ENCODE measurements at places on chromosomes 13 and 19.

DNA sequence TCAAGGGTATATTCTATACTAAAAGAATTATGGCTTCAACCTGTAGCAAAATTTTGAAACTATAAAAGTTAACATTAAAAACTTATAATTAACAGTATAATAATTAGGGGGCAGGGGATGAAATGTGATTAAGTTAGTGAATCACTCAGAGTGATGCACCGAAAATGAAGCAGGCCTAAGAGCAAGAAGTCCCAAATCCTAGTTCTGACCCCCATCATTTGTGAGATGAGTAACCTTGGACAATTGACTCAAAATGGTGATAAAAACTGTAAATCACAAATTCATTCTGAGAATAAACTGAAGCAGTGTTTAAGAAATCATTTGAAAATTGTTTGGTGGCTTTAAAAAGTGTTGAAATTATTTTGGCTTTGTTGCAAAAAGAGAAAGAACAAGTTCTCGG is 56.8 kb downstream of the KLF12 start:
- no peak for DNase-seq

GRCh38 chr19:48676887-48677286 is 4.1 kb upstream of the NTN5 start:
- no peak for DNase-seq

DNA sequence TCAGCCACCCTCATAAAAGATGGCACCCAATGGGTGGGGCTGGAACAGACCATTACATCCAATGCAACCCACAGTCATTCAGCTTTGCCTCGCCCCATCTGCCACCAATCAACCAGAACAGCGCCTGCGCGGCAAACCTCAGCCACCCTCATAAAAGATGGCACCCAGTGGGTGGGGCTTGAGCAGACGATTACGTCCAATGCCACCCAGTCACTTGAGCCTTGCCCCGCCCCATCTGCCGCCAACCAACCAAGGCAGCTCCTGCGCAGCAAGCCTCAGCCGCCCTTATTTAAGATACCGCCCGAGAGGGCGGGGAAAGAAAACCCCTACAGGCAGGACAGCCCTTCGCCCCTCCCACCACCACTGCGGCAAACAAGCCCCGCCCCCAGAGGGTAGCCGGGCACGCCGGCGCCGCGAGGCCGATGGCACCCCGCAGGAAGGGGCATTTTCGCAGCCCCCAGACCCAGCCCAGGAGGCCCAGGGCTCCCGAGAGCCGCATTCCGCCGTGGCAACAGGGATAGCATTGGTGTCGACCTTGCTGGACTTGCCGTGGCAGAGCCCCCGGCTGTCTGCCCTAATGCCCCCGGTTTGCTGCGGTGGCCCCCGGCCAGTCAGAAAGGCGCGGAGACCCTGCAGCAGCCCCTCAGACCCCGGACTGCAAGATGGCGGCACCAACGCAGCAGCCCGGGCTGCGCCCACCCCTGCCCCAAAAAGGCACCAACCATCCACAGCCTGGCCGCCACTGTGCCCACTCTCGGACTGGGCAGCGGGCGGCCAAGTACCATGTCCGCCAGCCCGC is 675 bp downstream of the PEG3 start:
- peak; percentile 94 for DNase-seq

DNA sequence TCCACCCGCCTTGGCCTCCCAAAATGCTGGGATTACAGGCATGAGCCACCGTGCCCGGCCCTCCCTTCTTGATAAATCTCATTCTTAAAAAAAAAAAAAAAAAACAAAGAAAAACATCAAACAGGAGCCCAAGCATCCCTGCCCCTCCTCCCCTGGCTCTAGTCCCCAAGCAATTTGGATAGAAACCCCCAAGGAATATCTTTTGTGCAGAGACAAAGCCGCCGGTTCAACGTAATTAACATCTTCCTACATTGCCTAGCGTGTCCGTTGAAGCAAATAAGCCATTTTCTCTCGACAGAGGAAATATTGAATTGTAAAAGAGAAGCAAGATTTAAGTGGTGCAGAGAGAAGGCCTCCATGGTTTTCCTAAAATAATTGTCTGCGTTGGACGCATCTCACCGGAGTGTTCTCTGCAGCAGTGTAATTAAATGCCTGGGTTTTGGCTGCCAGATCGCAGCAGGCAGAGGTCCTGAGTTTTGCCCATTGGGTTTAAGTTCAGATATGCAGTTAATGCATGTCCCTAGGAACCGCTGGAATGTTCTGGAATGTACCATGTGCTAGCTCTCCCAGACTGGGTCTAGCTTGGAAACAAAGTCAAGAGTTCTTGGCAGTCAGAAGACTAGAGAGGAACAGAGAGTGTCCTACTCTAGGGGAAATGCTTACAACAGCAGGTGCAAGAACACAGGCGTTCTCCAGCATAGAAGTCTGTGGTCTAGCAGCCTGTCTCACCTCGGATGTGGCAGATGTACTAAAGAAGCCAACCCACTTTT is 30.8 kb downstream of the PIN1 start:
- DNase-seq, result no peak

GRCh38 chr19:48853483-48853882 is 14.9 kb downstream of the PLEKHA4 start:
- no peak for DNase-seq

- DNase-seq, result no peak
Measured at GRCh38 chr19:33251526-33252090, 26.0 kb upstream of the SLC7A10 start.

DNA sequence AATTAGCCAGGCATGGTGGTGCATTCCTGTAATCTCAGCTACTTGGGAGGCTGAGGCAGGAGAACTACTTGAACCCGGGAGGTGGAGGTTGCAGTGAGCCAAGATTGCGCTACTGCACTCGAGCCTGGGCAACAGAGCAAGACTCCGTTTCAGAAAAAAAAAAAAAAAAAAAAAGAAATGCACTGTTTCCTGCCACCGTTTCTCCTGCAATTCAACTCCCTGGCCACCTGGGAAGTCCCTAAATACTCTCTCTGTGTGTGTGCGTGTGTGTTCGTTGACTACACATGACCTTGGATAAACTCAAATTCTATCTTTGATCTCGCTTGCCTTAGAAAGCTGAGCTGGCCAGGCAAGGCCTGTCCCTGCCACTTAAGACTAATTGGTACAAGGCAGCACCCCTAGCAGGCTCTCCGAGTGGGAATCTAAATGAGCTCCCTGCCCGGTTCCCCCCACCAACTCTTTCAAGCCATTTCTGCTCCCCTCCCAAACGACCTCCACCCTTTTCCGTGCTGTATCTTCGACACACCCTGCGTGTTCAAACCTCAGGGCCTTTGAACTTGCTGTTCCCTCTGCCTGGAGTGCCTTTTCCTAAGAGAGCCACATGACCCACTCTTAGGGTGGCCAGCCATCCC is 5.2 kb upstream of the BCAT2 start:
- no peak for DNase-seq

DNA sequence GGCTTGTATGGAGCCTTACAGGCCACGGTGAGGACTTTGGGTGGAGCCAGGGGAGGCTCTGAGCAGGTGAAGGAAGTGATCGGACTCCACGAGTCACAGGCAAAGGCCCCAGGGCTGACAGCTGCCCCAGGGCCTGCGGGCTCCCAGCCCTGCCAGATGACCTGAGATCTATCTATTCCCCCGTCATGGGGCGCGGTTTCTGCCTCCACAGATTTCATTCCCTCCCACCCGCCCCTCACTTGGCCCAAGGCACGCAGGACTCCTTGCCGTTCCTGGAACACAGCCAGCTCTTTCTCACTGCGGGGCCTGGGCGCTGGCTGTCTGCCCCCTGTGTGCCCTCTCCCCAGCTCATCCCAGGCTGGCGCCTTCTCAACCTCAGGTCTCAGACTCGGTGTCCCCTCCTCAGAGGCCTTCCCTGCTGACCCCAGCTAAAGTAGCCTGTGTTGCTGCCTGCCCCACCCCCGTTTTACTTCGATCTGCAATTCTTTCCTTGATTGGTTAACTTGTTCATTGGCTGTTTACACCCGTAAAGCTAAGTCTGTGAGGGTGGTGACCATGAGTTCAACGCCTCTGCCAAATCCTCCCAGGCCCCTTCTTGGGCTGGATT is 13.9 kb upstream of the PAK4 start:
- DNase-seq, result no peak

DNA sequence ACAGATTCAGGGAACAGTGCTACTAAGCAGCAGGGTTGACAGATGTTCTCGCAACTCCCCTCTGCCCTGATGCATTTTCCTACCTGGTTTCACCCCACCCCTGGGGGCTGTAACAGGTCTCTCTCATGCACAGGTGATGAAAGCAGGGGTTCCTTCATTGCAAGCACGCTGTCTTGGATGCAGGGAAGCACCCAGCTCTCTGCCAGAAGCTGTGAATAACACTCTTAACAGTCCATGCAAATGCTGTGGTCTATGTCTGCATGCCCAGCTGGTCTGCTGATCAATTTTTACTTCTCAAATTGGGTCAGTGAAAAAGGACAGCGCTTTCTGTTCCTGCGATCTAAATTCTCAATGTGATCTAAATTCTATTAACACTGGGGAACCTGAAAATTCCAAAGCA is 246.3 kb upstream of the TSHZ3 start:
- no peak for DNase-seq

- DNase-seq, result no peak
Measured at GRCh38 chr13:80348314-80348713, 7.4 kb upstream of the SPRY2 start.

DNA sequence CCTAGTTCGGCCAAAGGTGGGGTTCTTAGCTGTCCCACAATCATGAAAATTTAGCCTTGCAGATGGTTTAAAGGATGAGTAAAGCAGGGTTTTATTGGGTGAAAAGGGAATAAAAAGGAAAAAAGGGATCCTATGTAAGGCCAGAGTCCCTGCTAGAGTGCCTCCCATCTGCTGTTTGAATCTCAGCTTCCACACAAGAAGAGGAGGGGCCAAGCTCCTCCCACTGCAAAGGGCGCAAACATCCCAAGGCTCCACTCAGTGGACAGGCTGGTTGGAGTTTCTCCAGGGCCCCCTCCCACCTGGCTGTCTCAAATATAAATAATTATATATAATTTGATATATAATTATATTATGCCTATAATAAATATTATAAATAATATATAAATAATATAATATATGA is 1272.1 kb upstream of the PCDH20 start:
- no peak for DNase-seq

DNA sequence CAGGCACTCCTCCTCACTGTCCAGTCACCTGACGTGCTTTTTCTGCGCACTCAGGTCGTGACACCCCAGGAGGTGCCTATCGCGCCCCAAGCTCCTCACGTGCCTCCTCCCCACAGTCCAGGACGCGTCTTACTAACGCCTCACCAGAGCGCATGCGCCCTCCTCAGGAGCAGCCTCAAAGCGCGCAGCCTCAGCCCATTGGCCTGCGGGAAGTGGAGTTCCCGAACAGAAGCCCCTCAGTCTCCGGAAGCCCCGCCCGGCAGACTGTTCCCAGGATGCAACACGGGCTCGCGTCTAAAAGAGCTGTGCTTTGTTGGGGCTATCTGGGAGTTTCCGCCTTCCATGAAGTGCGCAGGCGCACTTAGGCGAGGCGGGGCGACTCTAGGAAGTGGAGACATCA is 8.3 kb upstream of the ZNF556 start:
- no peak for DNase-seq

- peak; percentile 37 for DNase-seq
Measured at GRCh38 chr19:55116232-55116858, 1.1 kb downstream of the PPP1R12C start.

DNA sequence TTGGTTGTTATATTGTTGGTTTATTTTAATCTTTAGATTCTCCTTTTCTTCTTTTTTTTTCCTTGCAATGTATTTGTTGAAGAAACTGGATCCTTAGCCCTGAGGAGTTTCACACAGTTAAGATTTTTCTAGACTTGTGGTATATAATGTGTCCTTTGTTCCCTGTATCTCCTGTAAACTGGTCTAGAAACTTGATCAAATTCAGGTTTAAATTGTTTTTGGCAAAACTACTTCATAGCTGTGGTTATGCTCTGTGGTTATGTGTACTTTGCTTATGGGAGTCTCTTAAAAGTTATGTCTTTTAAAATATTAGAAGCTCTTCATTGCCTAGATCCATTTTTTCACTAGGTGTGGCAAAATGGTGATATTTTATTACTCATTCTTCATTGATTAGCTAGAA is 3.7 kb upstream of the MTRF1 start:
- no peak for DNase-seq

- DNase-seq, result no peak
Measured at GRCh38 chr13:100338275-100338674, 249.4 kb downstream of the PCCA start.

DNA sequence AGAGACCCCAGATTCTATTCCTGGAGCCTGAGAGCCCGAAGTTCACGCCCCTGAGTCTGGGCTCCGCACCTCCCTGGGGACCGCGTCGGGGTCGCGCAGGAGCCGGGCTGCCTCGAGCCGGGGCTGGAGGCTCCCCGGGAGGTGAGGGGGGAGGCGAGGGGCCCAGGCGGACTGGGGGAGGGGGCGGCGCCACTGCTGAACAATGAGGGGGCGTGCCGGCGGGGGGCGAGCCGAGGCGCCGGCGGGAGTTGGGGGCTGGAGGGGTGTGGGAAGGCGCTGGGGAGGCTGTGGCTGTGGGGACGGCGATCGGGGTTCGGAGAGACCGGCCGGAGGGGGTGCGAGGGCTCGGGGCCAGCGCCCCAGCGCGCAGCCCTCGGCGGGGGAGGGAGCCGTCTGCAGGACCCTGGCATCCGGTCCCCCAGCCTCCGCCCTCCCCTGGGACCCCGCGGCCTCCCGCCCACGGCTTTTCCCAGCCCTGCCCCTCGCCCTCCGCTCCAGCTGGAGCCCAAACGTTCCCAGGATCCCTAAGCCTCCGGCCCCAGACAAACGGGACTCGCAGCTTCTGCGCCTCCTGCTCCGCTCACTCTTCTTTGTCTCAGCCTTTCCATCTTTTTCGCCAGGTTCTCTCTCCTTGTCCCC is 922 bp downstream of the PLEKHG2 start:
- DNase-seq, result no peak

DNA sequence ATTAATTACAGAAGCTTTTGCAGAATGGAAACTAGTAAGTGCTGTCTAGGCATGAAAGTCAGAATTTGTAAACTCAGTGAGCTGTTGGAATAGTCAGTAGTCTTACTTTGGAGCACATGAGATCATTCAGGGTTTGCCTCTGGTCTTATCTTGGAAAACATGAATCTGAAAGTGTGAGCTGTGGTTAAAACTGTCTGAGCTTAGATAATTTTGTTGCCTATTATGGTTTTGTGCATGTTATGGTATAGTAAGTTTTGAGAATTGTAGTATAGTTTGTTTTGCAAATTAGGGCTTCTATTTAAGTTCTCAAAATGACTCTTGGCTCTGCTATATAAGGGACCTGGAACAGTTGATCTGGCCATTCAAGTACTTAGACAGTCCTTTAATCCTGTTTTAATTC is 53.7 kb upstream of the TRPC4 start:
- DNase-seq, result no peak

- DNase-seq, result no peak
Measured at GRCh38 chr13:51500687-51501086, 47.9 kb upstream of the INTS6 start.
